ENCODE measurements at places on chromosomes 12 and 14. TPM values are rescaled to one million over a fixed set of nuclear protein-coding genes. Genes with fewer than 3 reads are reported as not detected.

The STAT2 gene
- 12.1 TPM for total RNA-seq

The SMIM41 gene
- total RNA-seq, result not detected

The JDP2 gene
- 22.0 TPM for total RNA-seq

The TGFB3 gene
- 1.4 TPM for total RNA-seq

The ANKS1B gene
- total RNA-seq, result 0.63 TPM

The IL31 gene
- total RNA-seq, result not detected

The MMP19 gene
- not detected for total RNA-seq

The CCDC175 gene
- total RNA-seq, result not detected

The REM2 gene
- 0.31 TPM for total RNA-seq

The ZCRB1 gene
- 63.6 TPM for total RNA-seq

The ANG gene
- total RNA-seq, result 10.7 TPM

The MDGA2 gene
- total RNA-seq, result not detected

The KRT83 gene
- 5.4 TPM for total RNA-seq

The ALX1 gene
- 5.6 TPM for total RNA-seq

The TDRD9 gene
- total RNA-seq, result not detected

The KRT78 gene
- total RNA-seq, result not detected

The PRKD1 gene
- total RNA-seq, result 2.8 TPM

The MYH7 gene
- total RNA-seq, result not detected

The KRT80 gene
- total RNA-seq, result 58.9 TPM

The CLEC7A gene
- not detected for total RNA-seq

Measured in A549 treated with CpdA at 1 μM for 4 hours (cell line).